Activated CD8-positive, alpha-beta memory T cell treated with anti-CD3 and anti-CD28 coated beads, Interleukin-2, amount 10 ng/mL, durations not matched to agents 7 days and 5 days (primary cell): ENCODE measurements at places on chromosomes 3 and 15. TPM values are rescaled to one million over a fixed set of nuclear protein-coding genes. Genes with fewer than 3 reads are reported as not detected.

Gene IMPG2
- total RNA-seq, result 0.29 TPM

DNA sequence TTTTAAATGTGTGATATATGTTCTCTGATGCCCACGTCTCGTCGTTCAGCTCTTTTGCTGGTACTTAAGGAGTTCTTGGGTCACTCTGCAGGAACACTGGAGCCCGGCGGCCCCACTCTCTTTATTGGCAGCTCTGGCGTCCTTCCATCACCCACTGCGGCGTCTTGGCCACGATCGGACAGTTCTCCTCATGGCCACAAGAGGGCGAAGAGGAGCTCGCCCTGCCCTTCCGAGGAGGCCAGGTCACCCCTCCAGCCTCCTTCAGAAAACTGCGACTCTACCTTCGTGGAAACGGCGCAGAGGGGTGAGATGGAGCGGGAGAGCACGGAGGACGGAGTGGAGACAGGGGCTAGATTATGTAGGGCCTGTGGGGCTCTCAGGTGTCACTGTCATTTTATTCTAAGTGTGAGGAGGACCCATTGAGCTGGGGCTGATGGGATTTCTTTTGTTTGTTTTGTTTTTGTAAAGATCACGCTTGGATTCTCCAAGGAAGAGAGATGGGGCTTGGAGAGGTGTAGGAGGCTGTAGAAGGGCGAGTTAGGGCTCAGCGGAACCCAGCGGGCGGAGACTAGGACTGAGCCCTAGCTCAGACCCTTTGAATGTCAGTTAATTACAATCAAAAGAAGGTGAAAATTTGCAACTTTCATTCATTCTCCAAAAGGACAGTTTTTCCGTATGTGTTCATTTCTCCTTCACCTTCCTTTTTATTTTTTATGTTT, 28.0 kb upstream of the GABRA5 start:
- no peak for DNase-seq

DNA sequence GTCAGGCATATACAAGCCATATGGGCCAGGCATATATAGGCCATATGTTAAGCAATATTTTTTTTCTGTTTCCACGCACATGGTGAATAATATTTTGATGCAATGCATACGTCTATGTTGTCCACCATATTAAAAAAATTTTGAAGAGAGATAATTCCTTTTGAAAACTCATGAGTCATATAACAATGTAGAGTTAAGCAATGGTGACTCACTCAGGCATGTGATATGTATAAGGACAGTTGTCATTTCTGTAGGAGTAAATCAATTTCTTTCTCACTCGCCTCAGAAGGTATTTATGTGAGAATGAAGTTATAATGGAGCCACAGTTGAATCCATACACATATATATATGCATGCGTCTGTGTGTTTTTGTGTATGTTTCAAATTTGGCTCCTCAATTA, 272.6 kb downstream of the EPHA3 start:
- DNase-seq, result no peak

GRCh38 chr3:192417559-192418055, 309.7 kb downstream of the FGF12 start:
- no peak for DNase-seq

- DNase-seq, result peak; percentile 79
Measured at GRCh38 chr3:17775073-17775472, 32.6 kb upstream of the TBC1D5 start.

DNA sequence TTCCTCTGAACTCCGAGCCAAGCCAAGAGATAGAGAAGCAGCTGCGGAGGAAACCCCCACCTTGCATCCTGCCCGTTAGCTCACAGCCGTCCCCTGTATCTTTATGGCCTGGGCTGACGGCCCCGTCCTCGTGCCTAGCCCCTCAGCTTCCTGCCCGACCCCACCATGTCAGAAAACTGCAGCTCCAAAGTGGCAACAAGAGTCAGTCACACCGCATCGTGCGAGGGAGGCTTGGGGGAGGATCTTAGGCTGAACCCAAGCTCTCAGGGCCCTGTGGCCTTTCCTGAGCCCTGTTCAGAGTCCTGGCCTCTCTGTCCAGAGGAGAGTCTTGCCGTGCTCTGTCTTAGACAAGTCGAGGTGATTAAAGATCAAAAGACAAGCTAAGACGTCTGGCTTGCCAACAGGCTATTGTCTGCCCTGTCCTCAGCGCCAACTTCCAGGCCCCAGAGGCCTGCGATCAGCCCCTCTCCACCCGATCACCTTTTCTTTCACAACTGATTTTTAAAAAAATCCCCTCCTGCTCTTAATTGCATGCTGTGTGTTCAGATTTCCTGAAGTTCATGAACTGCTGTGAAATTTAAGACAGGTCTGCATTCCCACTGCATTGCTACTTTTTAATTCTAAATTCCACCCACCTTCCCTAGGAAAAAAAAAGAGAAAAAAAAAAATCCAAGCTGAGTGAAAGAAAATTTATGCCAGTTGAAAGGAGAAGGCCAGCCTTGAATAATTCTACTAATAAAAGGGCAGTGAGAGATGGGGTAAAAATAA, 89.7 kb upstream of the WNT5A start:
- no peak for DNase-seq
